ENCODE measurements at places on chromosomes 1 and 21.

- DNase-seq: no peak
Observed at GRCh38 chr1:165281207-165281901, 75.2 kb downstream of the LMX1A start.

- DNase-seq: peak; percentile 51
Observed at GRCh38 chr1:234683861-234684632, 74.1 kb upstream of the IRF2BP2 start.

DNA sequence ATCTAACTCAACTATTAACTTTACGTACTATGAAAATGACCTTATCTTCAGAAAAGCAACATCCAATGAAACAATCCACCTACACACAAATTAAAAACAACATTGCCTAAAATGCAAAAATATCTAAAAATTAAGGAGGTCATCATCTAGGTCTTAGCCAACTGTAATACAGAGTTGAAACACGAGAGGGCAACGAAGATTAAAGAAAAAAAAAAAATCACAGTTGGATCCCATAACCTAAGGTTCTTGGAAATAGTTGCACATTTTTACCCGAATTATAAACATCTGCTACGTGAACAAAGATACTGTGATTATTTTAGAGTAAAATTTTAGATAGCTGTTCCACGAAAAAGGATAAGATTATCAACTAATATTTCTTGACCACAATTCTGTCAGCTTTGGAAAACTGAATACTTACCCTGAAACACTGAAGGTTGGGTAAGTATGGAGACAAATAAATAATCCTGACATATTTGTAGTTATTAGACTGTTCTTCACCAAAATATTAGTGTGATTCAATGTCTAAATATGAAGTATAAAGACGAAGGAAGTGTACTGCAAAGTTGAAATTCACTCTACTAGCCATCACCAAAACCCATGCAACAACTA, 88.0 kb upstream of the AK4 start:
- peak; percentile 70 for DNase-seq

DNA sequence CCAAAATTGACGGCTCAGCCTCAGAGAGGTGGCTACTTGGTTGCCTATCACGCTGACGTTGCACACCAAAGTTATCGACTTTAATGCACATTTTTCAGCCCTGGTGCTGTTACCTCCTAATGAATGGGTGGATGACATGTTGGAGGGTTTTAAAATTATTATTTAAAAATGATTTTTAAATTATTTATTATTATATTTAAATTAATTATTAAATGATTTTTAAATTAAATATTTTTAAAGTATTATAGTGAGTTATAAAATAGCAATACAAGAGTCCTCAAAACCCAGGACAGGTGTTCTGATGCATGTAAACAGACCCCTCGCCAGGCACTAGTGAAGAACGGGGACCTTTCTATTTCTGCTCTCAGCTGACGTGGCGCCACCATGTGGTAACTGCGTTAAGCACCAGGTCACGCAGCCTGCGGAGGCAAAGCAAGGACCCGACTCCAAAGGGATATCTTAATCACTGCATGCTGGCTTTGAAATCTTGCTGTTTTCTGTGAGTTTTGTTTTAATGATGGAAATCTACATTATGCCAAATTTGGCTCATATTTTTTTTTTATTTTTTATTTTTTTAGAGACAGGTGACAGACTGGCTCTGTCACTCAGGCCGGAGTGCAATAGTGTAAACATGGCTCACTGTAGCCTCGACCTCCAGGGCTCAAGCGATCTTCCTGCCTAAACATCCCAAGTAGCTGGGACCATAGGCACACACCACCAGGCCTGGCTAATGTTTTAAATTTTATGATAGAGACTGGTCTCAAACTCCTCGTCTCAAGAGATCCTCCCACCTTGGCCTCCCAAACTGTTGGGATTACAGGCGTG, 22.6 kb downstream of the CASP9 start:
- DNase-seq: peak; percentile 78

GRCh38 chr1:37634244-37634991, at the start of gene RSPO1:
RSPO1 (minus strand) TSS chr1:37634892; CDS start chr1:37629661, 5,231 bp downstream.
- no peak for DNase-seq

GRCh38 chr1:53062708-53063591, 937 bp downstream of the PODN start:
- no peak for DNase-seq

- no peak for DNase-seq
Observed at GRCh38 chr1:96843196-96843595, 121.6 kb downstream of the PTBP2 start.

DNA sequence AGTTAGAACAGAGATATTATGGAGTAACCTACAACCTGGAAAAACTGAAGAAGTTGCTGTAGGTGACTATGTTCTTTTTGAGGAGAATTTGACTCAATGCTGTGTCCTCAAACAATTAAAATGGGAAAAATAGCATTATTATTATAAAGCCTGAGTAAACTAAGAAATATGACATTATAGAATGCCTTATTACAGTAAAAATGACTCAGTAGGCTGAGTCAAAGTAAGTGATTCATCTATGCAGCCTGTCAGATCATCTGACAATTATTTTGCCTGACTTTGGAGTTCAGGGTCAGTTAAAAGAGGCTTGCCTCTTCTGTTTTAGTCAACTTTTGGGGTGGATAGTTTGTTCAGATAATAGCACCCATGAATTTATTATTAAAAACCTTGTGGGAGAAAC, 150.8 kb upstream of the PTGFR start:
- DNase-seq: no peak

DNA sequence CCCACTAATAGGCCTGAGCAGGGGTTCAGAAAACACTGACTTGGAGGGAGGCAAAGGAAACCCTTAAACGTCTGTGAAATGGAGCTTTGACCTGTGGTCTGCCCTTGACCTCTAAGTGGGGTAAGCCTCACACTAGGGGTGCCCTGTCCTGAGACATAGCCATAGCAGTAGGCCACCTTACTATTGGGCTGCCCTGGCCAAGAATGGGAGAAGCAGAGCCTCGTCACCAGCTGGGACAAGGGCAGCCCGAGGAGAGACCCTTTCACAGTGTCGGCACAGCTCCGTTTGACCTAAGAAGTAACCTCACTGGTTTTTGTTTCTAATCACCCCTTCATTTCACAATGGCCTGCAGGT, 26.4 kb upstream of the IFNAR2 start:
- DNase-seq: no peak

GRCh38 chr1:219177363-219177762, 3.7 kb downstream of the LYPLAL1 start:
- no peak for DNase-seq

GRCh38 chr1:79100385-79100784, 93.9 kb upstream of the ADGRL4 start:
- no peak for DNase-seq

- peak; percentile 95 for DNase-seq
Observed at GRCh38 chr1:147084273-147085096, 87.8 kb downstream of the PRKAB2 start.

- peak; percentile 15 for DNase-seq
Observed at GRCh38 chr1:81617308-81617967, 183.3 kb upstream of the ADGRL2 start.

- no peak for DNase-seq
Observed at GRCh38 chr1:103024051-103024450, 84.3 kb downstream of the COL11A1 start.

- DNase-seq: peak; percentile 85
Observed at GRCh38 chr1:117366177-117367045, 838 bp upstream of the MAN1A2 start.

- DNase-seq: peak; percentile 62
Observed at GRCh38 chr1:39272027-39272797, 67.7 kb downstream of the MACF1 start.

DNA sequence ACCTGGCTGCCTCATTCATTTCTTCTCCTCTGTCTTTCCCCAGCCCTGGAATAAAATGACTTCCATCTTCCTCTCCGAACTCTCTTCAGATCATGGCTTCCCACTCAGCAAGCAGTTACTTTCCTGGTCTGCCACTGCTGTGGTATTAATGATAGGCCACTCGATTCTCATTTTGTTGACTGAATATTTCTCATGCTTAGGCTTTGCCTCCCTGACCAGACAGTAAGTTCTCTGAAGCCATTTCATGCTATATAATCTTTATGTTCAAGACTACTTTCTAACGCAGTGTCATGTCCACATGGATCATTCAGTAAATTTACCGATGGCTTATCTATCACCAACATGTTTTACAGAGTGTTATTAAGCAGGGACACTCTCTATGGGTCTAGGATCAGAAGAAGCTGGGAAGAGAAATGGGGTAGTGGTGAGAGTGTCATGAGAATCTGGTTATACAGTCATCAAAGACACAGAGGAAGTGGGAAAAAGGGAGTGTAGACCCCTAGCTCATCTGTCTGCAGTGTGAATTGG, 20.6 kb downstream of the RUNX1 start:
- peak; percentile 46 for DNase-seq

DNA sequence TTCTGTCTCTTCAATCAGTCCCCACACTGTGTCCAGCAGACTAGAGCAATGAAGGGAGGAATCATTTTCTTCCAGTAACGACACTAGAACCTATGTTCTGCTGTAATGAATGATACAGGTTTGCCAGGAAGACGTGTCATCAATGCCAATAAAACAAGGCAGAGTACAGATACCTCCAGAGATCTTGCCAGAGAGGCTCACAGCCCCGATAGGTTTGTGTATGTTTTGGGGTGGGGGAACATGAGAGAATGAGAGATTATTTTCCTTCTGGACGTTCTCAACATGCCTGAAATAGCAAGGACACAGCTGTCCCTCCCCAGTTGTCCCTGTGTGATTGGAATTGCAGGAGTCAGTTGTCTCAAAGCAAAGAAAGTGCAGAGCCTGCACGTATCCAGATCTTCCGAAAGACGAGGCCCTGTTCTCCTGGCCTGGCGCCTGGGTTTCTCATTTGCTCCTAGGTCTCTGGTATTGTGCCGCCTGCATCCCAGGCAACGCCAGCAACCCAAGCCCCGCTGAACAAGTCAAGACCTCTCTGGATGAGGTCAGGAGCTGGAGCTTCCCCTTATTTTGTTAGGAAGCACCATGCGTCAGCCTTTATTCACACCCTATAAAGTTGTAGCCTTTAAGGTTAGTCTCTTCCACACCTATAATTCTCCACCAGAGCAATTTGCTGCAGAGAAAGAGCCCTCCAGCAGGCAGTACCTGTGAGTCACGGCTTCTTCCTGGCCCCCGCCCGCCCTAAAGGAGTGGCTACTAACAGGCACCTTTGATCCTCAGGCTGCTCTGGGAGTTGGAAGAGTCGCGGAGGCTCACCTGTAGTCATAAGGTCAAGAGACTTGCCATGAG, 130.5 kb downstream of the TOMM20 start:
- DNase-seq: no peak

DNA sequence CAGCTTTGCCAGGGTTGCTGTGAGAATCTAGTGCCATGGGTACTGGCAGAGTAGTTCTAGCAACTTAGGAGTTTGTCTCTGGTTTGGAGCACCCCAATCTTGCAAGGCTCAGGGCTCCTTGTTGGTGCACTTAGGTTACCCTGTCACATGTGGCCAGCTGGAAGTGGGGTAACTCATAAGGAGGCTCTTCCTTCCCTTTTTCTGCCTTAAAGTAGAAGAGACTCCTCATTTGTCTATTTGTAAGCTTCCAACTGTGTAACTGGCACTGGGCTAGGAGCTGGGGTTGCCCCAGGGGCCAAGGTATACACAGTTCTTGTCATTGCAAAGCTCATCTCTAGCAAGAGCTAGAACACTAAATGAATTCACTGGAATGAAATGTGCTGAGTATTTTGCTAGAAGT, 10.6 kb downstream of the MROH7 start:
- no peak for DNase-seq

DNA sequence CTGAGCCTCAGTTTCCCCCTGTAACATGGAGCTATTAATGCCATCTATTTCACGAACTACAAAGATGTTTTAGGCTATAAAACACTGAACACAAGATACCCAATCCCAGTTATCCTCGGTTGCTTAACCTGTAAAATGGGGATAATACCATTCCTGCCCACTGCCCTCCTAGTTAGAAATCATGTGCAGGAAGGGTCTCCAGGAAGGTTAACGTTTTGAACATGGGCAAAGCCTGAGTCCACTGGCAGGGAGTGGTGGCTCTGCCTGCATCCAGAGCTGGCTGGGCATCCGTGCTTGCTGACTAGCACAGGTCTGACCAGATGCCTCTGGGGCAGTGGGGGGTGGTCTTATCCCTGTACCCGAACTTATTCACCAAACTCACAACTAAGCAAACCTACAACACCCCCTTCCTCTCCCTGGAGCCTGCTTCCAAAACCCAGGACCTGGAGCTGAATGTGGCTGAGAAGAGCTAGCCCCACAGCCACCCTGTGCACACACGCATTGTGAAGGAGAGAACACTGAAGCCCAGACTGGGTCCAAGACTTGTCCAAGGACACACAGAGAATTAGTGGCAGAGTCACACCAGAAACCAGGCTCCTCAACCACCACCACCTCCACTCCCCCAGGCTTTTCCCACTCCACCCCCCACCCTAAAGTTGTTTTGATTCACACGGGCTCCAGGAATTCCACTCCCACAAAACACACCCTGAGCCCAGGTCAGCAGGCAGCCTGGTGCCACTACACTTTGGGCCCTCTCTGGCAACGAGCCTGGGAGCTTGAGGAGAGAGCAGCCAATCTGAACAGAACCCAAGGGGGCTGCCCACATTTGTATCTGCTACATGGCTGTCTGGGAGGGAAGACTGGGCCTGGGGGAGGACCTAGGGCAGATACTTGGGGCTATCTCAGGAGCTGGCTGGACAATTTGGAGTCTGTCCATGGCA, 1.6 kb downstream of the E2F2 start:
- no peak for DNase-seq

DNA sequence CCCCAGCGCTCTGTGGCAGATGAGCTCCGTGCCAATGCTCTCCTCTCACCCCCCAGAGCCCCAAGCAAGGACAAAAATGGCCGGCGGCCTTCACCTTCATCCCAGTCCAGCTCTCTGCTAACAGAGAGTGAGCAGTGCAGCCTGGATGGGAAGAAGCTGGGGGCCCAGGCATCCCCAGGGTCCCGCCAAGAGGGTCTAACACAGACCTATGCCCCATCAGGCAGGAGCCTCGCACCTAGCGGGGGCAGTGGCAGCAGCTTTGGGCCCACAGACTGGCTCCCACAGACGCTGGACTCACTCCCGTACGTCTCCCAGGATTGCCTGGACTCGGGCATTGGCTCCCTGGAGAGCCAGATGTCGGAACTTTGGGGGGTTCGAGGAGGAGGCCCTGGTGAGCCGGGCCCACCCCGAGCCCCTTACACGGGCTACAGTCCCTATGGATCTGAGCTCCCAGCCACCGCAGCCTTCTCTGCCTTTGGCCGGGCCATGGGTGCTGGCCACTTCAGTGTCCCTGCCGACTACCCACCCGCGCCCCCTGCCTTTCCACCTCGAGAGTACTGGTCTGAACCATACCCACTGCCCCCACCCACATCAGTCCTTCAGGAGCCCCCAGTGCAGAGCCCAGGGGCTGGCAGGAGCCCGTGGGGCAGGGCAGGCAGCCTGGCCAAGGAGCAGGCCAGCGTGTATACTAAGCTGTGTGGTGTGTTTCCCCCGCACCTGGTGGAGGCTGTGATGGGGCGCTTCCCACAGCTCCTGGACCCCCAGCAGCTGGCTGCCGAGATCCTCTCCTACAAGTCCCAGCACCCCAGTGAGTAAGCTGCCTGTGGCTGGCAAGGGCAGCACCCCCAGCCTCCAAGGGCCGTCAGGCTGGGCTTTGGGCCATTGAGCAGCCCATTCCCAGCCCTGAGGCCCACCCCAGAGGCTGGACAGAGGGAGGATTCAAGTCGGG, 8.7 kb downstream of the ZC3H12A start:
- no peak for DNase-seq

All from OCI-M1 (cell line).